ENCODE measurements at places on chromosomes 1 and 21.

GRCh38 chr1:221723848-221724236 lies 18.0 kb downstream of the DUSP10 start:
- DNase-seq: no peak

DNA sequence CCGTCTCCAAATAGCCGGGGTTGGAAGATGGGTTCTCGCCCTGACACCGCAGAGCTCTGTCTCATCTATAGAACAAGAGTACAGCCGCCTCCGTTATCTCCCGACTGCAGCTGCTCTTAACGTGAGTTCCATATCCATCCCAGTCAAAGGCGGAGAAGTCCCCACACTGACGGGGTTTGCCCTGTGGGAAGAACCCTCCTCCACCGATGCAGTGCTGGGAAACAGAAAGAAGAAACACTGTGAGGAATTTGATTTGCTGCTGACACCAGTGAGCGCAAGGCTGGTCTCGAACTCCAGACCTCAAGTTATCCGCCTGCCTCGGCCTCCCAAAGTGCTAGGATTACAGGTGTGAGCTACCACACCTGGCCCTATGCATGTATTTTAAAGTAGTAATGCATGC lies 9.5 kb downstream of the ITLN2 start:
- DNase-seq: no peak

- DNase-seq: no peak
These were observed 218.2 kb downstream of the NRIP1 start for GRCh38 chr21:14846621-14847020.

GRCh38 chr1:236425031-236425663 lies 31.1 kb downstream of the EDARADD start:
- no peak for DNase-seq

GRCh38 chr1:200708769-200709168 lies 29.9 kb upstream of the CAMSAP2 start:
- no peak for DNase-seq

DNA sequence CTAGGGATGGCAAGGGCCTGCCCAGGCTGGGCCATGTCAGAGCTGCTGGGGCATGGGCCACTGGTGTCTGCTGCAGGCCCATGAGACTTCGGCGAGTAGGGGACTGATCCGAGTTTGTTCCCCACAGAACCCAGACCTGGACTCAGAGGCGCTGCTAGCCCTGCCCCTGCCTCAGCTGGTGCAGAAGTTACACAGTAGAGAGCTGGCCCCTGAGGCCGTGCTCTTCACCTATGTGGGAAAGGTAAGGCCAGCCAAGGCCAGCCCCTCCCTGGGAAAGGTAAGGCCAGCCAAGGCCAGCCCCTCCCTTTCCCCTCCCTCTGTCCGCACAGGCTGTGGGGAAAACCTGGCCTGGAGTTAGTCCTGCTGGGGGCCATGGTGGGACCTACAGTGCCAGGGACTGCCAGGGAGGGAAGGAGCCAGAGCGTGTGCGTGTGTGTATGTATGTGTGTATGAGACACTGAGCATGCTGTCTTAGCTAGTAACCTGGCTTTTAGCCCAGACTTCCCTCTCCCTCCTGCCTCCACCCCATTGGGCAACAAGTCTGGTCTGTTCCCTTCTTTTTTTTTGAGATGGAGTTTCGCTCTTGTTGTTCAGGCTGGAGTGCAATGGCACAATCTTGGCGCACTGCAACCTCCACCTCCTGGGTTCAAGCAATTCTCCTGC lies 8.0 kb downstream of the FAAH start:
- no peak for DNase-seq

DNA sequence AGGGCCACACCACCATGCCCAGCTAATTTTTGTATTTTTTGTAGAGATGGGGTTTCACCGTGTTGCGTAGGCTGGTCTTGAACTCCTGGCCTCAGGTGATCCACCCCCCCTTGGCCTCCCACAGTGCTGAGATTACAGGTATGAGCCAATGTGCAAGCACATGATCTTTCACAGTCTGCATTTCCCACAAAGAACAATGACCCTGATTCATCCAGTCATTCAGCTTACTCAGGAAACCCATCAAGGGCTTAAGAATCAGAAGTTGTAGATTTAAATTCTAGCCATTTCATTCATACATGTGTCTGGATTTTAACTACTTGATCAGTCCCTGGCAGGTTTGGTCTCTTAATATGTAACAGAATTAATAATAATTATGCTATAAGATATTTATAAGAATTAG lies 2065.7 kb downstream of the MRPL39 start:
- DNase-seq: no peak
